ENCODE measurements at places on chromosomes 5 and 9. TPM values are rescaled to one million over a fixed set of nuclear protein-coding genes. Genes with fewer than 3 reads are reported as not detected.

DNA sequence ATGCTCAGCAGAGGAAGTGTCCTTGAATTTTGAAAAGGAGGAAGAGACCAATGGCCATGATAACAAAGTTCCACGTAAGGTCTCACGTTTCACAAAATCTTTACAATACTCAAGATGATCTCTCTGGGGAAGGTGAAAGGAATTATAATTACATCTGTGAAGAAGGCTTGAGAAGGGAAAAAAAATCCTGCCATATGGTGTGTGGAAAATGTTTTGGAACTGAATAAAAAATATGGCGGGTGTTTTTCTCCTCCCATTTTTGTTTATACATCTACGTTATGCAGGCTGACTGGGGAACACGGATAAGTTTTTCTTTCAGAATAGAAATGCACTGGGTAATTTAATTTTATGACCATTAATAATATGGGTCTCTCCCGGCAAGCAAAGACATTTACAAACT is 425.6 kb upstream of the BRINP1 start:
- DNase-seq, result no peak

The JADE2 gene
- 13.5 TPM for total RNA-seq

GRCh38 chr9:70113403-70114022 is 69.9 kb downstream of the MAMDC2 start:
- DNase-seq, result no peak

The RNF180 gene
- total RNA-seq, result 11.5 TPM

DNA sequence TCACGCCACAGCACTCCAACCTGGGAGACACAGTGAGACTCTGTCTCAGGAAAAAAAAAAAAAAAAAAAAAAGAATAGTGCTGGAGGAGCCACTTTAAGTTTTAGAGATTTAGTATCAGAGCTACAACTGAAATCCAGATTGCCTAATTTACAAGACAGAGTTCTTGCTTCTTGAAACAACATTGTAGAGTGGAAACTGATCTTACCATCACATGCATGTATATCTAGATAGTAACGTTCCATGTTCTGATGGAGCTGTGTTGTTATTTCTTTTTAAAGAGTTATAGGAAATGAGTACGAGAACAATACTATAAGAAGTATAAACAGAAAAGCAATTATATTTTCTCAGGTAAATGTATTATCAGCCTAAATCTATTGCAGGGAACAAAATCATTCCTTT is 48.9 kb downstream of the TBCA start:
- DNase-seq, result no peak

Data from kidney epithelial cell (primary cell).